NCI-H2081 (cell line): ENCODE measurements at places on chromosomes 5 and 9.

DNA sequence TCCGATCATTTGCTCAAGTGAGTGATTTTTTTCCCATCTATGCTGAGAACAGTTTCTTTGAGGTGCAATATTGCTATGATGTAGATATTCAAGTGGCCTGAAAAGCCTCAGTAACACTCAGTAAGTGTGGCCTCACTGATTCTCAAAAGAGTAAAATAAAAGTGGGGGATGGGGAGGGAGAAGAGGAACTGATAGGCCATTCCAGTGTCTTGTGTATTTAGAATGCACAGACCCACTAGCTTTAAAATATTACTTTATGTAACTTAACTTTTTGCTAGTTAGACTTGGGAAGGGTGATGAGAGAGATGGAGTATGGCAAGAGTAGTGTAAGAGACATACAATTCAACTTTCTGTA, 79.5 kb upstream of the ZNF608 start:
- DNase-seq: no peak

DNA sequence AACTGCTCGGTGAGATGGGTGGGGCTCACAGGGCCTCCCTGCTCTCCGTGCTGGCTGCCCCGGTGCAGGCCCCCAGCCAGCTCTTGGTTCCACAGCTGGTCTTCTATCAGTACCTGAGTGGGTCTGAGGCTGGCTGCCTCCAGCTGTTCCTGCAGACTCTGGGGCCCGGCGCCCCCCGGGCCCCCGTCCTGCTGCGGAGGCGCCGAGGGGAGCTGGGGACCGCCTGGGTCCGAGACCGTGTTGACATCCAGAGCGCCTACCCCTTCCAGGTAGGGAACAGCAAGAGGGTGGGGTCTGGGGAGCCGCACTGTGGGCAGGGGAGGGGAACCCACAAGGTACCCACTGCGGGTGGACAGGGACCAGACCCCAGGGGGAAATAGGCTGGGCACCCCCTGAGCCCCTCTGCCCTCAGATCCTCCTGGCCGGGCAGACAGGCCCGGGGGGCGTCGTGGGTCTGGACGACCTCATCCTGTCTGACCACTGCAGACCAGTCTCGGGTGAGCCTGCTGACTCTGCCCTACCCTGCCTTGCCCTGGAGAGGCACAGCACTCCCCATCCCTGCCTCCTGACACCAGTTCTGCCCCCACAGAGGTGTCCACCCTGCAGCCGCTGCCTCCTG, 2.8 kb downstream of the MAMDC4 start:
- DNase-seq: no peak

DNA sequence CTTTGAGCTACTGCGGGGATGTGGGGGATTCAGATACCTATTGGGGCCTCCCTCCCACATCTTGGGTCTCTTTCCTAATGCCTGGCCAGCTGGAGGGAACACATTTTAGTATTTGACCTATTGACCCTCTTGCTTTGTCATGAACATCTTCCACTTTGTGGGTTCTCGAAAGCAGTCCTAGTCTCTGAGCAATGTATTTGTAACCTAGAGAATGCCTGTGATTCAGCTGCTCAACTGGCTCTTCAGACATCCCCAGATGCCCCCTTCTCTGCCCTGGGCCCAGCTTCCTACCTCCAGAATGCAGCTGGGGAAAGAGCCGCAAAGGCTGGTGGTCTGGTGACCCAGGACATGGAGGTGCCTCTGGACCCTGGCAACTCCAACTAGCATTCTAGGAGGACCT, 32.2 kb downstream of the APTX start:
- no peak for DNase-seq

DNA sequence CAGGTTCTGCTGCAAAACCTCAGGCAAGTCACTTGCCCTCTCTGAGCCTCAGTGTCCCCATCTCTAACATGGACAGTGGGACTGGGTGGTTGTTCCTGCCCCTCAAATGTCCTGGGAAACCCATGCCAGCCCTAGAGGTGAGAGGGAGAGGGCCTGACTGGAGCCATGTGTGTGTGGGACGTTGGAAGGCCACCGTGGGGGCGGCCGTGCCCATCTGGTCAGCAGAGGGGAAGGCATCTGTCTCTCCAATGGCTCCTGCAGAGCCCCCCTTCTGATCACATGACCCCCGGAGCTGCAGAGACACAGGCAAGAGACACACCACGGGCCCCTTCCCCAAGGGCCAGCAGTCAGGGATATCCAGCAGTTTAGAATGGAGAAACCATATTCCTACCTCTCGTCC, 1.7 kb downstream of the DNM1 start:
- DNase-seq: no peak

DNA sequence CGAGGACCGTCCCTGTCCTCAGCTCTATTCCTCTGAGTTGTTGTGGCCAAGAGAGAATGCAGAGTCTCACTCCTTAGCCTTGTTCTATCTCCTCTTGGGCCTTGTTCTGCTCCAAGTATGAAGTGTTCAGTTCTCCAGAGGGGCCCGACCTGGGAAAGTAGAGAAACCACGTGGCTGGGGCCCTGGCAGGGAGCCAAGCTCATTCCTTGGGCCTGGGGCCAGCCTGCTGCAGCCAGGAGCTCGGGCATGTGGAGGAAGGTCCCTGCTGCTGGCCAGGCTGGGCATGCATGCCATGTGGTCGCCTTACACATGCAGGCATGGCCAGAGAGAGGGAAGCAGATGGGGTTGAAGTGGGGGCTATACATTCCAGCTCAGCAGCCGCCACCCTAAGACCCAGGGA, 60.7 kb downstream of the COL27A1 start:
- DNase-seq: no peak
